Aorta (tissue), 5 donors: ENCODE measurements at places on chromosomes 6 and 20. TPM values are rescaled to one million over a fixed set of nuclear protein-coding genes. Genes with fewer than 3 reads are reported as not detected.

POU3F2 gene
- not detected for polyA plus RNA-seq

DNA sequence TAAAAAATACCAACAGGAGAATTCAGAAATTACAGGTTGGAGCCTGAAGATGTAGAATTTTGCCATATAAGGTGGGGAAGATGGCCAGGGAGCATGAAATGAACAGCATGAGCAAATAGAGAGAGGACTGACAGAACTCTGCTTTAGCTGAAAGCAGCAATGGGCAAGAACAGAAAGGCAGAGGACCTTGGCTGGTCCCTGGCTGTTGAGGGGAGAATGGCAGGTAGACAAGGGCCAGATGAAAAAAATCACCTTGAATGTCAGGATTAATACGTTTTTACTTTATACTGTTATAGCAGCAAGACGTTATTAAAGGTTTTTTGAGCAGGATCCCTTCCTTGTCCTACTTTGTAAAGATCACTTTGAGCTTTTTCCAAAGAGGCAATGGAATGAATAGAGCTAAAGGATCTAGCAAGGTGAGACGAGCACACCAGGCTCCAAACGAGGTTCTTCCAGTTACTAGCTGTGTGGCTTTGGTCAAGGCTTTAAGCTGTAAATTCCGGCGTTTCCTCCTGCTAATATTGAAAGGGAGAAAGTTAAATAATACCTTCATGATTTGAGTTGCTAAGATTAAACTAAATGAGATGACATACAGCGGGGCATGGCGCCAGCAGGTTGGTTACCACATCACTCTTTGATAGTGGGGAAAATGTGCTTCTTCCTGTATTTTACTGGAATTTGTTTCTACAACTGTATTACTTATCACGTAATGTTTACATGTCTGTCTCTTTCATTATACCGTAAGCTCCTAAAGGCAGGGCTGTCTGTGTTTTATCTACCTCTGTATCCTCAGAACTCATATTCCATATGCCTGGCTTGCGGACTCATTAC, 776 bp downstream of the PPIL1 start:
- DNase-seq, result peak; percentile 81

SEMG1 gene
- not detected for polyA plus RNA-seq

DNA sequence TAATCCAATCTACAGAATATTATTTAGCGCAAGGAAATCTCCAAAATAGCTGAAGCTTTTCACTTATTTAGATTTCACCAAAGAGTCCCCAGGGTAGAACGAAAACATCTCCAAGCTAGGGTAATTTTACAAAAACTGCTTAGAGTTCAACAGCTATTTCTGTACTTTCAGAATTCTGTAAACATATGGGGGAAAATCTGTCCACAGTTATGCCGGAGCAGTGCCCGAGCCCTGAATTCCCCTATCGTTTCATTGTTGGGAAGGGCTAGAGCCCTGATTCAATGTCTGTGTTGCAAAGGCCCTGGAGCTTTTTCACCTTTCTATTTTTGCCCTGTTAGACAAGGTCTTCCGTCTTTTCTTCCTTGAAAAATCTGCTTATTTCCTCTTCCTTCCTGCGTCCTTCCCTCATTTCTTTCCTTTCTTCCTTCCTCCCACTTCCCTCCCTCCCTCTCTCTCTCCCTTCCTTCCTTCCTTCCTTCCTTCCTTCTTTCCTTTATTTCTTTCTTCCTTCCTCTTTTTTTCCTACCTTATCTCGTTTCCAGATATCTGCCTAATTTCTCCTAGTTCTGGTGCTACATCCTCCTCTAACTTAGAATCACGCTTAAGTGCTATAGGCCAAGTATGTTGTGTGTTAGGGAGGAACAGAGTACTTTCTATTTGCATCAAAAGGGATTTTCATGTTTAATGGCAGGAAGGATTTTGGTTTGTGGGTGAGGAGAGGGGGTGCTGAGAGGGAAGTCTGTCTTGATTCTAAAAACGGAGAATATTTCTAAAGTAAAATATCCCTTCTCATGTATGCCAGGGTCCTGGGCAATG, 122.5 kb upstream of the BMP2 start:
- no peak for DNase-seq

GRCh38 chr20:30985386-30985785, 272.1 kb upstream of the DEFB115 start:
- no peak for DNase-seq

GRCh38 chr6:113626475-113626874, 230.7 kb upstream of the MARCKS start:
- DNase-seq, result no peak

GRCh38 chr6:125570526-125570925, 178.9 kb upstream of the HEY2 start:
- DNase-seq, result no peak

GRCh38 chr6:147382945-147383554, 125.4 kb upstream of the SAMD5 start:
- DNase-seq, result no peak

MUCL3 gene
- polyA plus RNA-seq, result 0.13 TPM

DNA sequence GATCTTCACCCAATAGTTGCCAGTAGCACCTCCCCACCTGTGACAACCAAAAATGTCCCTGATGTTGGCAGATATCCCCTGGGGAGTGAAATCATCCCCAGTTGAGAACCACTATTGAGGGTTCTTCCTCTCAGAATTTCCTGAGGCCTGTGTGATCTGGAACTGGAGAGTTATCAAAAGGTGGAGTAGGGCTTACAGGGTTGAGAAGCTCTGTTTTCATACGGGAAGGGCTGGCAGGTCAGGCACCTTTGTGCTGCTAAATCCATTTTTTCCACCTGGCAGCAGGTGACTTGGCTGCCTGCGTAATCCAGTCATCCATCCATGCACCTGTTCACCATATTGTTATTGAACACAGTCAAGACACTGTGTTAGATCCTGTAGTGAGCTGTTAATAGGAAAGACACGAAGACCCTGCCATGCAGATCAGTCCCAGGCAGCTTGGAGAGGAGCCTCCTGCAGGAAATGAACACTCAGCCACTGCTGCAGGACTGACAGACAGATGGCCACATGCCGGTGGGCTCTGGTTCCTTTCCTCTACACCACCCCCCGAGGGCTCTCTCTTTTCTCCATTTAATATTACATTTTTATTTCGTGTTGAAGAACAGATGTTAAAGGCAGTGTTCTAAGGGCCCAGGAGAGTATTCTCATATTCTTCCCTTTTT, 5.4 kb downstream of the DUSP22 start:
- no peak for DNase-seq

PDYN gene
- not detected for polyA plus RNA-seq

DNA sequence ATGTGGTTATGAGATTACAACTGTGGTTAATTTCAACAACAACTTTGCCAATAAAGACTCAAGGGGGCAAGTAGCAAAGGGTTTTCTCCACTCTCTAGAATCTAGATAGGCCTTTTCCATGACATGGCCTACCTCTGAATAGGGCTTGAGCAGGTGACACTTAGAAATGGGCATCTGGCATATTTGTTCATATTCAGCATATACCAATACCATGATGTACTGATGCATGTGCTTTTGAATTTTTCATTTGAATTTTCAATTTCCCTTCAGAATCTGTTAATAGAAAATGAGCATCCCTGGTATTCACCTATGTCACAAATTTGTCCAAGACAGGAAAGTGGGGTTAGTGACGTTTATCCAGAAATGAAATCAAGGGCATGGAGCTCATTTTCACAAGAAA, 757.5 kb upstream of the NRSN1 start:
- no peak for DNase-seq

CRISP2 gene
- polyA plus RNA-seq, result not detected

DNA sequence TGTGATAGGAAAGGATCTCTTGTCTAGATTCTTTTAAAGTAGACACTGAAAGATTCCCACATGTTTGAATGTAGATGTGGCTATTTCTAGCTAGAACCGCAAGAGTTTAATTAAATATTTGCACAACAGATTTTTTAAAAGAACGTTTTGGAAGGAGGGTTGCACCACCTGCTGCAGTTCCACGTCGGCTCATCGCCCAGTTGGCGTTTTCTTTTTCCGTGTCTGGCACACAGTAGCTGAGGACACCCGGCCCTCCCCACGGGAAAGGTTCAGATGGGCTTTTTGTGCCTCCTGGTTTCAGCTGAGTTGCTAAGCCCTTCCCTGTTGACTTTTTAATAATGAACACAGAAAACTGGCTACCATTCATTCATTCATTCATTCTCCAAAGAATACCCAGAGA, 41.8 kb upstream of the DOK5 start:
- no peak for DNase-seq

GRCh38 chr6:89035252-89036101, 45.1 kb upstream of the PNRC1 start:
- DNase-seq, result peak; percentile 90

DNA sequence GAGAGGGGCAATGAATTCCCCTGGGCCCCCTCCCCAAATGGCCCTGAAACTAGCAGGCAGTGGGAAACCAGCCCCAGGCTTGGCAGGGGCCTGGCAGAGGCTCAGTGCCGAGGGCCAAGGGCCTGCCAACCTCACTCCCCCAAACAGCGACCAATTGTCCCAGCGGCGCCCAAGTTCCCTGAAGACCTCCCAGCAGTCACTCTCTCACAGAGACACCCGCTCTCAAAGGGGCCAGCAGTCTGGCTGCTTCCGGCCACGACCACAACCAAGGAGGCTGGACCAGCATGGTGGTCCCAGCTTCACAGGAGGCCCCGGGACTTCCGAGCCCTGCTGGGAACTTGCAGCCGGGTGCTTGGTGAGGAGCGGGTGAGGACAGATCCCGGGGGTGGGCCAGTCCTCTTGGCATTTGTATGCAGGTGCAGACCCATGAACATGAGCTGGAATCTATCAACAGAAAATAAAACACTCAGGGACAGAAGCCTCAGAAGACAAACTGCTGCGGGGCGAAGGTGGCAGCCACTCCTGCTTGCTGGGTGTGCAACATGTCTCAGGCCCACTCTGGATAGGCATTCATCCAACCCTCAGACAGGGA, 17.5 kb upstream of the SIRPA start:
- no peak for DNase-seq

DNA sequence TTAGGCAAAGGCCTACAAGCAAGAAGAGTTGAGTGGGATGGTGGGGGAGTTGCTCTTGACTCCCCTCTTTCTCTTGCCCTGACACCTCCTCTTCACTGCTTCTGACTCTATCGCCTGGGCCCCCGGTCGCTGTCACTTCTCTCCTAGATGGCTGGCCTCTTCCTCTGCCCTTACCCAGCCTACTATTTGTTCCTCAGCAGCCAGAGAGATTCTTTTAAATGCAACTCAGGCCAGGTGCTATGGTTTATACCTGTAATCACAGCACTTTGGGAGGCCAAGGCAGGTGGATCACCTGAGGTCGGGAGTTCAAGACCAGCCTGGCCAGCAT, 4.3 kb upstream of the PDYN start:
- no peak for DNase-seq

TSBP1 gene
- not detected for polyA plus RNA-seq
